ENCODE measurements at places on chromosomes 11 and 22. TPM values are rescaled to one million over a fixed set of nuclear protein-coding genes. Genes with fewer than 3 reads are reported as not detected.

GRM5 gene
- total RNA-seq: 0.41 TPM

DNA sequence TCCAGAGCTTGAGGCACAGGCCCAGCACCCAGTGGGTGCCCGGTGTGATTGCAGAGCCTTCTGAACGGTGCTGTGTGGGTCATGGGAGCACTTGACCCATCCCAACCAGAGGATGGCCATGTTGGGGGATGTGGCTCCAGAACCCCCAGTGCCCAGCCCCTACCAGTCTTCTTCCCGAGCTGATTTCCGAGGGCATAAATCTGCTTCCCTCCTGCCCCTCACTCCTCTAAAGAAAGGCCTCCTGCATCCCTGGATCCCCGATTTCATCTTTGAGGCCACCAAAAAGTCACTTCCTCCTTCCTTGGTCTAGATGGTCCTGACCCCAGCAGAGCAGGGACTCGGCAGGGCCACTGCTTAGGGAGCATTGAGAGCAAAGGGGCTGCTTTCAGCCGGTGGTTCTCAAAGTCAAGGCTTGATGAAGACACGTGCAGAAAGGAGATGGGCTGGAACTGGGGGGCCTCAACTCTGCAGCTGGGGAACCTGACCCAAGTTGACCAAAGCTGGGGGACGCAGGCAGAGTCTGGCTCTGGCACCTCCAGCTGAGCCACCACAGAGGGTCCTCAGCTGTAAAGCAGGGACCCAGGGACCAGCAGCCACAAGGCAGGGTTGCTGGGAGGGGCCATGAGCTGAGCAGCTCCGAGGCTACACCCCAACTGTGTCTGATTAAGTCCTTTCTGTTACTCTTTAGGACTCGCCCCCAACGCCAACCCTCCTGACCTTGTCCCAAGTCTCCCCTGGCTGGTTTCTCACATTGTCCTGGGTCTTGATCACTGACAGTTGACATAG is 56.6 kb downstream of the LINC01488 start:
- peaks cover 27% of the 10 kb centered on the region for H3K4me1 ChIP-seq
- no peak overlapping the region for H3K4me3 ChIP-seq
- H3K36me3 ChIP-seq: no peaks in the 10 kb centered on the region
- DNase-seq: peak; percentile 67

GRIA4 gene
- not detected for total RNA-seq

DNA sequence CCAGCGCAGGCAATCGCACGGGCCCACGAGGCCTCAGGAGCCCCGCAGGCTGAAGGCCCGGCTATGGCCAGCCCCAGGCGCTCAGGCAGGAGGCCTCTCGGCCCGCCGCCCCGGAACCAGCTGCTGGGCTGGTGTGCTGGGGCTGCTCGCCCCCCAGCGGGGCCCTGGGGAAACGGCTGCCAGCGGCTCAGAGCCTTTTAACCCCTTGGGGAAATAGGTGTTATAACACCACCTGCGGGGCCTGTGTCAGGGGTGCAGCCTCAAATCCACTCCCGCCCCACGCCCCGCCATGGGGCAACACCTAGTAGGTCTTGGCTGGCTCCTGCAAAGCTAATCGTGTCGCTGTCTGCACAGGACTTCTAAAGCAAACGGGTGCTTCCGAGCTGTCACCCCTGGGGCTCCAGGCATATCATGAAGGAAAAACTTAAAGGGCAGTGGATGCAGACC is 237.4 kb downstream of the TTC28 start:
- H3K27me3 ChIP-seq: no peaks in the 10 kb centered on the region
- H3K4me1 ChIP-seq: peaks cover 43% of the 10 kb centered on the region
- H3K27ac ChIP-seq: peak overlapping the region; percentile 93
- no peaks in the 10 kb centered on the region for H3K36me3 ChIP-seq
- peak; percentile 94 for DNase-seq
- H3K4me3 ChIP-seq: peak overlapping the region; percentile 78

GUCY1A2 gene
- total RNA-seq: 0.80 TPM

GRCh38 chr11:114775875-114776621 is 97.7 kb downstream of the NXPE2 start:
- no peak overlapping the region for H3K27ac ChIP-seq
- peaks cover 54% of the 10 kb centered on the region for H3K27me3 ChIP-seq
- no peaks in the 10 kb centered on the region for H3K36me3 ChIP-seq
- H3K4me3 ChIP-seq: no peak overlapping the region
- DNase-seq: no peak

GNAZ gene
- total RNA-seq: 4.9 TPM

GRCh38 chr22:20196094-20196842 is 45.4 kb upstream of the CCDC188 start:
- H3K36me3 ChIP-seq: no peaks in the 10 kb centered on the region
- H3K4me1 ChIP-seq: no peaks in the 10 kb centered on the region
- no peak overlapping the region for H3K27ac ChIP-seq
- H3K27me3 ChIP-seq: peaks cover 3% of the 10 kb centered on the region
- DNase-seq: no peak
- no peak overlapping the region for H3K4me3 ChIP-seq

GRCh38 chr11:126930091-126930841 is 70.3 kb downstream of the KIRREL3 start:
- no peaks in the 10 kb centered on the region for H3K27me3 ChIP-seq
- DNase-seq: no peak
- H3K4me3 ChIP-seq: no peak overlapping the region
- H3K4me1 ChIP-seq: peaks cover 18% of the 10 kb centered on the region
- no peak overlapping the region for H3K27ac ChIP-seq

SEPTIN3 gene
- 0.92 TPM for total RNA-seq

PLEKHA7 gene
- total RNA-seq: 0.92 TPM

TEF gene
- total RNA-seq: 3.2 TPM

KDM4E gene
- total RNA-seq: not detected

ARHGAP8 gene
- total RNA-seq: 0.51 TPM

- H3K27me3 ChIP-seq: no peaks in the 10 kb centered on the region
- no peak overlapping the region for H3K27ac ChIP-seq
- H3K4me3 ChIP-seq: no peak overlapping the region
- no peaks in the 10 kb centered on the region for H3K4me1 ChIP-seq
- peaks cover 13% of the 10 kb centered on the region for H3K36me3 ChIP-seq
Measured at GRCh38 chr22:40928657-40929056, 22.5 kb upstream of the RBX1 start.

DNA sequence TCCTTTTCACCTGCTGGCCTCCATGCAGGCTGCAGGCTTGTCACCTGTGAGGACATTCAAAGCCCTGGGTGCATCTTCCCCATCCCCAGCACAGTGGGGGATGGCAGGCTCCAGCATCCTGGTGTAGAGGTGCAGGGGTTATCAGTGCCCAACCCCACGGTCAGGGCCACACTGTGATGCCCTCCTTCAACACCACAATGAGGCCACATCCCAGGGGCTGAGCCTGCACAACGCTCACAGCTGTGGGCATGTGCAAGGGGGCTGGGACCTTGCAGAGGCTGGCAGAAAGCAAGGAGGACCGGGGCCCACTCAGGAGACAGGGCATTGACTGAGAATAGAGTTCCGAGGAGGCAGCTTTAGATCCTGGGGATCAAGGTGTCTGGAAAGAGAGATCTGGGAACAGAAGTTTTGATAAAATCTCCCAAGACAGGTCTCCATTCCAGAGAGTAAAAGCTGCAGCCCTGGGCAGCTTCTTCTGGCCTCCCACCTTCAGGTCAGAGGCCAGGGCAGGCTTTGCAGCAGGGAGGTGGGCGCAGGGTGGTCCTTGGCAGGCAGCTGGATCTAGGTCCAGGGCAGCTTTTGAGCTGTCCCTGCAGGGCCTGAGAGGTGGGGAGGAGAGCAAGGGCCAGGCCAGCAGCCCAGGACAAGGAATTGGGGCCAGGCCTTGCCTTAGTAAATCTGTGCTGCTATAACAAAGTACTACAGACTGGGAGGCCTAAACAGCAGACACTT is 250.8 kb upstream of the B3GAT1 start:
- no peaks in the 10 kb centered on the region for H3K36me3 ChIP-seq
- H3K27ac ChIP-seq: no peak overlapping the region

TPBGL gene
- total RNA-seq: 0.74 TPM

- H3K36me3 ChIP-seq: peaks cover 2% of the 10 kb centered on the region
- peaks cover 24% of the 10 kb centered on the region for H3K4me1 ChIP-seq
- DNase-seq: no peak
- peak overlapping the region; percentile 84 for H3K4me3 ChIP-seq
- no peaks in the 10 kb centered on the region for H3K27me3 ChIP-seq
- peak overlapping the region; percentile 88 for H3K27ac ChIP-seq
Measured at GRCh38 chr22:31211482-31211861, 626 bp upstream of the LIMK2 start.

- no peak overlapping the region for H3K27ac ChIP-seq
- no peak overlapping the region for H3K4me3 ChIP-seq
- H3K4me1 ChIP-seq: peaks cover 31% of the 10 kb centered on the region
- peaks cover 2% of the 10 kb centered on the region for H3K36me3 ChIP-seq
- DNase-seq: no peak
- peaks cover 91% of the 10 kb centered on the region for H3K27me3 ChIP-seq
Measured at GRCh38 chr11:44314733-44315132, 4.8 kb upstream of the ALX4 start.

- H3K4me3 ChIP-seq: no peak overlapping the region
- peaks cover 2% of the 10 kb centered on the region for H3K36me3 ChIP-seq
- H3K27ac ChIP-seq: no peak overlapping the region
- H3K27me3 ChIP-seq: peaks cover 18% of the 10 kb centered on the region
Measured at GRCh38 chr11:45280449-45280848, 5.7 kb downstream of the SYT13 start.

GRCh38 chr11:63905179-63905578 is 11.8 kb downstream of the RCOR2 start:
- H3K4me3 ChIP-seq: no peak overlapping the region
- peaks cover 23% of the 10 kb centered on the region for H3K36me3 ChIP-seq
- H3K4me1 ChIP-seq: peaks cover 2% of the 10 kb centered on the region
- DNase-seq: no peak

- no peaks in the 10 kb centered on the region for H3K27me3 ChIP-seq
- DNase-seq: no peak
- H3K4me1 ChIP-seq: peaks cover 2% of the 10 kb centered on the region
- H3K4me3 ChIP-seq: no peak overlapping the region
- no peak overlapping the region for H3K27ac ChIP-seq
- peaks cover 4% of the 10 kb centered on the region for H3K36me3 ChIP-seq
Measured at GRCh38 chr11:86418917-86419316, 44.2 kb downstream of the CCDC81 start.

DNA sequence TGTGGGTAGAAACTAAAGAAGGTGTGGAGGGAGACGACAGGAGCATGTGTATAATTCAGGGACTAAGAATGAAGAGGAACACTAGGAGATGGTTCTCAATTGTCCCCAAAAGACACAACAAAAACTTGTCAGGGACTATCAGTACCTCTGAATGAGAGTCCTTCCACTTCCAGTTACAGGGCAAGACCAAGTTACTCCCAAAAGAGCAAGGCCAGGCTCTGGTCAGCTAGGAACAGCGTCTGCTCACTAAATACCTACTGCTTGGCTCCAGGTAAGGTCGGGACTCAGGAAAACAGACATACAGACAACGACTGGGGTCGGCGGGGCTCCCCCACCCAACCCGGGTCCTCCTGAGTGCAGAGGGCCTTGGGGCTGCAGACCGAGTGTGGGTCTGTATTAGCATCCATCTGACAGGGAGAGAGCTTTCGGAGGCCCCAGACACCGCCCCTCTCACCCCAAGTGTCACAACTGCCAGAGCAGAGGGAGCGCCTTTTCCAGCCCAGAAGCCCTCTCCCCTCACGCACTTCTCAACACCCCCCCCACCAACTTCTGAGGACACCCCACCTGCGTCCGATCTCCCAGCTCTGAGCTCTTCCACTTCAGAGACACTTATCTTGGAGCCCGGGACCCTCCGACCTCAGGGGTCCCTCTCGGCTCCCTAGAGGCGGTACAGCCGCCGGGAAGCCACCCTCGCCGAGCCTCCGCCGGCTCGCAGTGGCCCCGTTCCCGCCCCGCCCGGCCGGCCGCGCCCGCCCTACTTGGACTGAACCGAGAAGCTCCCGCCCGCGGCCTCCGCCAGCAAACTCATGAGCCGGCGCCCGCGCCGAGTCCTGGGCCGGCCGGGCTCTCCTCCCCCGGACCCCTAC is 522 bp downstream of the RHOG start:
- H3K27me3 ChIP-seq: no peaks in the 10 kb centered on the region
- H3K4me1 ChIP-seq: peaks cover 37% of the 10 kb centered on the region
- peak overlapping the region; percentile 81 for H3K4me3 ChIP-seq

DNA sequence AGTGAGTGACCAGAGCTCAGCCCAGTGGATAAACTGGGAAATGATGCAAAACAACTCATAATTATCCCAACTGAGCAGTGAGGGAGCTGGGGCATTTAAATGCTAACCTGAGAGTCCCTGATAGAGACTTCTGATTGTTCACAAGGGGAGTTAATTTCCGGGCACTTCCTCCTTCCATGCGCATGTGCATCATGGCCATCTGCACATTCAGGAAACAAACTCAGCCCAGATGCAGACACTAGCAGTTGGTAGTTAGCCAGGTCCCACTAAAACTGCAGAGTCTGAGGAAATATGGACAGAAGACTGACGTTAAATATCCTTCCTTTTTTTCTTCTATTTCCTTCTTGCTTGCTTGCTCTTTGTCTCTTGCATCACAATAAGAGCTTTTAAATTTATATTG is 852.1 kb upstream of the LRRC4C start:
- DNase-seq: no peak
- H3K27me3 ChIP-seq: no peaks in the 10 kb centered on the region
- H3K36me3 ChIP-seq: no peaks in the 10 kb centered on the region
- H3K4me3 ChIP-seq: no peak overlapping the region
- no peaks in the 10 kb centered on the region for H3K4me1 ChIP-seq
- no peak overlapping the region for H3K27ac ChIP-seq

GRCh38 chr11:86041975-86042378 is 26.9 kb downstream of the PICALM start:
- peaks cover 84% of the 10 kb centered on the region for H3K4me1 ChIP-seq
- no peaks in the 10 kb centered on the region for H3K36me3 ChIP-seq
- H3K27me3 ChIP-seq: no peaks in the 10 kb centered on the region
- no peak for DNase-seq
- H3K27ac ChIP-seq: peak overlapping the region; percentile 52

CTNND1 gene
- 126 TPM for total RNA-seq

DNA sequence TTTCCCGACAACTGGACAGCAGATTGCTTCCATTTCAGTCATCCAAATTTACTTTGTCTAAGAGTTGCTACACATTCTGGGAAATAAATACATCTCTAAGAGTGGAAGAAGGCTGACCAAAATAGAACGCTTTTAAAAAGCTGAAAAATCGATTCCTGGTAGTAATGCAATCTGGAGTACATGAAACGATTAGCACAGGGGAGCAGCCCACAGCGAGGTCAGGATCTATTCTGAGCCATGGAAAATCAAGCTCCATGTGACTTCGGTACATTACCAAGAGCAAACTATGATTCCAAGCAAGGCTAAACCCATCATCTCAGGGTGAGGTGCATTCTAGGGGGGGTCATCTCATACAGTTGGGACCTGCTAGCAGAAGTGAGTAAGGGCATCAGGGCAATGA is 249.3 kb downstream of the BLID start:
- DNase-seq: no peak
- no peak overlapping the region for H3K4me3 ChIP-seq
- H3K27me3 ChIP-seq: no peaks in the 10 kb centered on the region
- H3K27ac ChIP-seq: no peak overlapping the region

DNA sequence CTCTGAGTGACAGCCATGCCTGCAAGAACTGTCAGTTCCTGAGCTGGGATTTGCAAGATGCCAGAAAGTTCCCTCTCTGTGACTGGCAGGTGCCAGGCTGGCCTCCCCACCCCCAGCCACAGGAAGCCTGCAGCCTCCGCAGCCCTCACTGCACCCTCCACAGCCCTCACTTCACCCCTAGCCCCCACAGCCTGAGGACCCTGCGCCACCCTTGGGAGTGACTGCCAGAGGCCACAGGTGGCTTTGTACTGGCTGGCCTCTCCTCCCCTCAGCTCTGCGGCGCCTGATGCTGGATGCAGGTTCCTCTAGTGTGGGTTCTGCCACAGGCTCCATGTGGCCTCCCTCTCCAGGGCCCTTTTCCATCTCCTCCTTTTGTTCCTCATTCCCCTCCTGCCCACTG is 28.7 kb downstream of the MPPED1 start:
- no peaks in the 10 kb centered on the region for H3K36me3 ChIP-seq
- H3K27ac ChIP-seq: no peak overlapping the region
- H3K4me1 ChIP-seq: no peaks in the 10 kb centered on the region
- H3K27me3 ChIP-seq: peaks cover 54% of the 10 kb centered on the region

Data from chondrocyte (in vitro differentiated cells).